Small intestine (tissue), 16 donors: ENCODE measurements at places on chromosomes 11 and 22. TPM values are rescaled to one million over a fixed set of nuclear protein-coding genes. Genes with fewer than 3 reads are reported as not detected.
A peak's percentile ranks its signal among the peaks of the same experiment; 100 is the strongest.

- DNase-seq, result peak; percentile 38
These were observed 345.4 kb upstream of the KIRREL3 start for GRCh38 chr11:127345819-127346459.

The CDCA5 gene
- 0.54 TPM for polyA plus RNA-seq

GRCh38 chr11:17752144-17752543 is 17.6 kb downstream of the KCNC1 start:
- DNase-seq, result no peak

GRCh38 chr22:30763815-30764673 is 69.4 kb downstream of the OSBP2 start:
- peak; percentile 85 for DNase-seq

DNA sequence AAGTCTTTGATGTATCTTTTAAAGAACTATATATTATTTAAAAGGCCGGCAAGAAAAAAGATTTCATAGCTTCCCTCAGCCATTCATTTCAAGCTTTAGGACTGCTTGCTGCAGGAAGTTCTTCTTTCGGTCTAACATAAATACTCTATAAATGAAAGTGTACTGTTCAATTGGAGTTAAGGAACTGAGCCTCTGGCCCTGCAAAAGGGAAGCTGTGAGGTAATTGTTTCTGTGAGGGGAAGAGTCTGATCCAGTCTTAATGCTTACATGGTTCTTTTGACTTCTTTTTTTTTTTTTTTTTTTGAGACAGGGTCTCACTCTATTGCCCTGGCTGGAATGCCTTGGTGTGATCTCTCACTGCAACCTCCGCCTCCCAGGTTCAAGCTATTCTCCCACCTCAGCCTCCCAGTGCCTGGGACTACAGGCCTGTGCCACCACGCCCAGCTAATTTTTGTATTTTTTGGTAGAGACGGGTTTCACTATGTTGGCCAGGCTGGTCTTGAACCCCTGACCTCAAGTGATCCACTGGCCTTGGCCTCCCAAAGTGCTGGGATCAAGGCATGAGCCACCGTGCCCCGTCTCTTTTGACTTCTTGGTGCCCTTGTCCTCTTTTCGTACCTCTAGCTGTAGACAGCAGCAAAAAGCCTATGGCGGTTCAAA is 4.7 kb upstream of the TRIM29 start:
- no peak for DNase-seq

The DTX4 gene
- 12.2 TPM for polyA plus RNA-seq

DNA sequence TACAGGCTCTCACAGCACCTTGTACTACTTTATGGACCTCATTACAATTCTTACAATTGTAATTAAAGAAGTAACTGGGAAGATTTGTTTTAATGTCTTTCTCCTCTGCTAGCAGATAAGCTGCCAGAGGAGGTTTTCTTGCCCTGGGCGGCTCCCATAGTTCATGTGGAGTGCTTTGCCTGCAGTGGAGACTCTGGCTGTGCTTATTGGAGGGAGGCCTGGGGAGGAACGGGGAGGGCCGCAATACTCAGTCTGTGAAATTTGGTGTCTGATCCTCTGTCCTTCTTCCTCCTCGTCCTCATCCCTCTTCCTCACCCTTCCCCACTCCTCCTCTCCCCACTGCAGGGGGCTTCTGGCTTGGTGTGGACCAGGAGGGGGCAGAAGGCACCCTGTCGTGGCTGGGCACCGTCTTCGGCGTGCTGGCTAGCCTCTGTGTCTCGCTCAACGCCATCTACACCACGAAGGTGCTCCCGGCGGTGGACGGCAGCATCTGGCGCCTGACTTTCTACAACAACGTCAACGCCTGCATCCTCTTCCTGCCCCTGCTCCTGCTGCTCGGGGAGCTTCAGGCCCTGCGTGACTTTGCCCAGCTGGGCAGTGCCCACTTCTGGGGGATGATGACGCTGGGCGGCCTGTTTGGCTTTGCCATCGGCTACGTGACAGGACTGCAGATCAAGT is 5.6 kb downstream of the SLC35C1 start:
- no peak for DNase-seq

The TTC28 gene
- polyA plus RNA-seq, result 0.45 TPM

- no peak for DNase-seq
These were observed 118.8 kb downstream of the ATM start for GRCh38 chr11:108341654-108342053.
